ENCODE measurements at places on chromosomes 2 and 18. TPM values are rescaled to one million over a fixed set of nuclear protein-coding genes. Genes with fewer than 3 reads are reported as not detected.
A peak's percentile ranks its signal among the peaks of the same experiment; 100 is the strongest.

DNA sequence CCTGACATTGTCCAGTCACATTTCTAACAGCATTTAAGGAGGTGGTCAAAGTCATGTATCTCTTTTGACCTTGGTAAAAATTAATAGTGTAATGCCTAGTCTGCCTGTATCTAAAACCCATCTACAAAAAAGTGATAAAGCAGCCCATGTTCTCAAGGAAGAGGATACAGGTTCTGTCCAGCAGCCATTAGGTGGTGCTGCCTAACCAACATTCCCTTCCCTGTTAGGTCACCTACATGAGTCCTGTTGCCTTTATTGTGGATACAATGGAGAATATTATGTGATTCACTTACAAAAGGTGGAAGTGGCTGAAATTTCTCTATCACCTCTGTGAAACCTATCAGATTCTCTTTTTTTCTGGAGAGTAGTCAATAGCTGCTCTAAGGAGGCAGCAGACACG lies 52.5 kb downstream of the AQP4 start:
- no peak for ATAC-seq

DNA sequence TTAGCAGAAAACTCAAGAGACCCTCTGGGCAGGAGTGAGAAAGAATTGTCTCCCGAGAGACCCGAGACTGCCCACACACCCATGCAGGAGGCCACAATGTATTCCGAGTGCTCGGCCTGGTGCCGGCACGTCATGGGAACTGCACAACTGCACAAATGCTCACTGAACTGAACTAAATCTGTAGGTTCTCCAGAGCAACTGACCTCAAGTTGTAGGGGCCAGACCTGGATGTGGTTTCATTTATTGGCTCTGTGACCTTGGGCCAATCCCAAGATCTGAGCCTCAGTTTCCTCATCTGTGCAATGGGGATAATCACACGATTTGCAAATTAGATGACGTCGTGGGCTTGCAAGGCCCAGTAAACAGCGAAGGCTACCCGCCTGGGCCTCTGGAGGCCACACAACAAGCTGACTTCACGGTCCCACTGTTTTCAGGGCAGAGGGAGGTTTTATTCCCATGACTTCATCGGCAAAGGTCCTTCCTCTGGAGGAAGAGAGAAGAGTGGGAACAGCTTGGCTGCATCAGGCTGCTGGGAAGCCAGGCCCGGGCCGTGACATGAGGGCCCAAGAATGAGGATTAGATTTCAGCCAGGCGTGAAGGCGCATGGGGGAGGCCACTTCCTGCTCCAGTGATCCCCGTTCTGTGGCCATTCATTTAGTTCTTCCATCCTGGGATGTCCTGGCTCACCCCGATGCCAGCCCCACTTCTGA lies 3.6 kb upstream of the ERFE start:
- no peak for ATAC-seq

DNA sequence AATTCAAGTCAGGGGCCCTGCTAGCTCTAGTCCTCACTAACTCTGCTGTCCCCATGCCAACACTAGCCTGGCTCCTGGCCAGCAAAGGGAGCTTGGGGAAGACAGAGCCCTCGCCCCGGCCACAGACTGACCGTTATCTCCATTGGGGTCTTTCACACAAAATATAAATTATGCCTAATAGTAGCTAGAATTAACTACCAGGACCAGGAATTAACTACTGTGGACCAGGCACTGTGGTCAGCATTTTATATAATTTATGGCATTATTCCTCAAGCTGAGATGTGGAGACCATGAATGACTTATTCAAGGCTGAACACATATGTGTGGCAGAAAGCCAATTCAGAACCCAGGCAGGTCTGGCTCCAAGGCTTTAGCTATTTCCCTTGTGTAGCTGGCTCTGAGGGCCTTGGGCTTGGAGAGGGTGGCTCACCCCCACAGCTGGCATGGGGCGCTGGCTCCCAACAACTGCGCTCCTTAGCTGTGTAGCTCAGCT lies 49.2 kb downstream of the CELF4 start:
- ATAC-seq = no peak

- ATAC-seq = no peak
These were observed 89.0 kb downstream of the TMEM18 start for GRCh38 chr2:588074-588645.

DNA sequence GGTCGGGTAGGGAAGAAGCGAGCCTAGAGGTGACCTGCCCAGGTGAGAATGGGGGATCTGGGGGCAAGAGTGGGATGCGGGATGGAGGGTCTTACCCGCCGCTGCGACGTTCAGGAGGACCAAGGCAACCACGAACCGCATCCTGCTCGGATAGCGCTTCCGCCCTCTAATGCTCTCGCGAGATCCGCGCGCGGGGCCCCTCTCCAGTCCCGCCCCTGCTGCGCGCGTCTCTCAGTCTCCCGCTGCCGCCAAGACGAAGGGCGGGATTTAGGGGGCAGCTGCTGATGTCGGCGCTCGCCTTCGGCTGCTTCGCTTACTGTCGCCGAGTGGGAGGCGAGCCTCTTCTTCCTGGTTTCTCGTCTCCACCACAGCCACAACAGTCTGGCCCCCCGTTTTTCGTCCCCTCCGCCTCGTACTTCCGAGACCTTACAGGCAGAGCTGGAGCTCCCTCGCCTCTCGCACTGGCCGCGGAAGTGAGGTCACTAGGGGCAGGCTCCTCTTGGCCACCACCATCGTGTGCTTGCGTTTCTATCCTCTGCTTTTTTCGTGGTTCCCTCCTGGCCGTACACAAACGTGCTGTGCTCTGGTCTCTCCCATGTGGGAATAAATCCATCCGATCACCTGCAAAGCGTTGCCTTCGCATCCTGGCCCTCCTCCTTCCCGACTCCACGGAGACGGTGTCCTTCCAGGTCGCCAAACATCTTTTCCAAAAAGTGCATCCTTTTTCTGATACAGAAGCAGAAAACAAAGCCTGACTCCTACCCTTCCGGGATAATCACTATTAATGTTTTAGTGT lies at the start of gene TGOLN2:
Gene TGOLN2, minus strand, starts transcription at position 168 of the 796 bp plus-strand sequence. Its CDS starts 27 bp downstream, at position 141.
- peak; percentile 86 for ATAC-seq

- no peak for ATAC-seq
These were observed 85.9 kb downstream of the SMAD7 start for GRCh38 chr18:48864876-48865275.

DNA sequence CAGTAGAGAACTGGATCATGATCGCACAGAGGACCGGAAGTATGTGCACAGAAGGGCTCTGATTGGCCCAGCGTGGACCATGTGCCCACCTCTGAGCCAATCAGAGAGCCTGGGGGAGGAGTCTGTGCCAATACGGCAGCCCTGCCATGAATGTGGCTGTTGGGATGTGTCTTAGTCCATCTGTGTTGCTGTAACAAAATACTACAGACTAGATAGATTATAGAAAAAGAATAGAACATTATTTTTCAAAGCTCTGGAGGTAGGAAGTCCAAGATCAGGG lies 132.0 kb downstream of the NDUFA10 start:
- ATAC-seq = peak; percentile 70

Gene NPHP1
- 1.5 TPM for total RNA-seq

Gene CD8B2
- 0.15 TPM for total RNA-seq

Gene CPO
- total RNA-seq = not detected

Gene EPHA4
- 13.8 TPM for total RNA-seq

Gene M1AP
- total RNA-seq = not detected

Gene RGPD4
- not detected for total RNA-seq

Measured in activated T-helper 17 cell treated with anti-CD3 and anti-CD28 coated beads, Interleukin-2, amount 50 U/mL, for 72 hours (primary cell).